ENCODE measurements at places on chromosomes 5 and 9. TPM values are rescaled to one million over a fixed set of nuclear protein-coding genes. Genes with fewer than 3 reads are reported as not detected.

DNA sequence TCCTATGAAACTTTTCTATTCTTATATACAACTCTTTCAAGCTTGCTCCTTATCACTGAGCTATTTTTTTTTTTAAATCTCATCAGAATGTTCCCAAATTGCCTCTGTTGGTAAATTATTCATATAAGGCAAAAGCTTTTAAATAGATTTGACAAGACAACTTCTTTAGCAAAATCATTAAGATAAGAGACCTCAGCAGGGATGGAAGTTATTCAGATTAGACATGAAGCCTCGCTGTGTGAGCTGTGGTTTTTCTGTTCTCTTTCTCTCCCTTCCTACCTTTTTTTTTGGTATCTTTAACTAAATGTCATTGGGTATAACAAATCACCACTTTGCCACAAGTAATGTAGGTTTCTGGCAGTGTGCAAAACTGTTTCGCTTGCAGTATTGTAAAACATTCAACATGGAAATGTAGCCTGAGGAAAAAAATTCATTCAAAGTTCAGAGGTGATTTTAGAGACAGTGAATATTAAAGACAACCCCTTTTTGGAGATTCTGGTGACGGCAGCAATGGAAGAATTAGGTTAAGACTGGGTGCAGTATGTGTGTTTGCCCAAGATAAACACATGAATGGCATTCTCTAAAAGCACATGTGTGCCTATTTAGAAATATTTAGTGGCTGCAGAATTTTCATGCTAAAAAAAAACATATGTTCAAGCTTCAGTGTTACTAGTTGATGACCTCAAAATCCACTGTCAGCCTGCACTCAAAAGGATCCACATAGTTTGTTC is 467.1 kb downstream of the ZNF608 start:
- no peaks in the 10 kb centered on the region for H3K27me3 ChIP-seq
- DNase-seq, result no peak
- no peaks in the 10 kb centered on the region for H3K4me1 ChIP-seq
- H3K4me3 ChIP-seq, result no peak overlapping the region
- H3K27ac ChIP-seq, result no peak overlapping the region

- H3K27ac ChIP-seq, result no peak overlapping the region
- DNase-seq, result no peak
- peaks cover 16% of the 10 kb centered on the region for H3K36me3 ChIP-seq
- H3K4me3 ChIP-seq, result no peak overlapping the region
- peaks cover 36% of the 10 kb centered on the region for H3K4me1 ChIP-seq
Observed at GRCh38 chr5:150774145-150774544, 4.4 kb upstream of the SMIM3 start.

DNA sequence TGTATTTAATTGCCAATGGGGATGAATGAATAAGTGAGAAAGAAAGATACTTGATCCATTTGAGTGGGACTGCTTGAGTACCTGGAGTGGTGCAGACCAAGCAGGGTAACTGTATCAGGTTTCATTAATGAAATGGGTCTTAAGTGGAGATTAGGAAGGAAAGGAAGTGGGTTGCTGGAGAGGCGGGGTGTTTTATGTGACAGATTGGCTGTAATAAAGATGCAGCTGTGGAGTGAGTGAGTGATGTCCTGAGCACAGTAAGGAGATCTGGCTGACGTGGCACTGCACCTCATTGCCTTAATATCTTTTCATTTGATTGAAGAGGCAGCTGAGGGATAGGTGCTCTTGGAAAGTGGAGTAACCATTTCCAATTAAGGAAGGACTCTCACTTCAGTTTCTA is 161.0 kb upstream of the CCDC152 start:
- peaks cover 19% of the 10 kb centered on the region for H3K27me3 ChIP-seq
- no peak overlapping the region for H3K4me3 ChIP-seq
- no peak for DNase-seq
- no peaks in the 10 kb centered on the region for H3K4me1 ChIP-seq
- H3K27ac ChIP-seq, result no peak overlapping the region

DNA sequence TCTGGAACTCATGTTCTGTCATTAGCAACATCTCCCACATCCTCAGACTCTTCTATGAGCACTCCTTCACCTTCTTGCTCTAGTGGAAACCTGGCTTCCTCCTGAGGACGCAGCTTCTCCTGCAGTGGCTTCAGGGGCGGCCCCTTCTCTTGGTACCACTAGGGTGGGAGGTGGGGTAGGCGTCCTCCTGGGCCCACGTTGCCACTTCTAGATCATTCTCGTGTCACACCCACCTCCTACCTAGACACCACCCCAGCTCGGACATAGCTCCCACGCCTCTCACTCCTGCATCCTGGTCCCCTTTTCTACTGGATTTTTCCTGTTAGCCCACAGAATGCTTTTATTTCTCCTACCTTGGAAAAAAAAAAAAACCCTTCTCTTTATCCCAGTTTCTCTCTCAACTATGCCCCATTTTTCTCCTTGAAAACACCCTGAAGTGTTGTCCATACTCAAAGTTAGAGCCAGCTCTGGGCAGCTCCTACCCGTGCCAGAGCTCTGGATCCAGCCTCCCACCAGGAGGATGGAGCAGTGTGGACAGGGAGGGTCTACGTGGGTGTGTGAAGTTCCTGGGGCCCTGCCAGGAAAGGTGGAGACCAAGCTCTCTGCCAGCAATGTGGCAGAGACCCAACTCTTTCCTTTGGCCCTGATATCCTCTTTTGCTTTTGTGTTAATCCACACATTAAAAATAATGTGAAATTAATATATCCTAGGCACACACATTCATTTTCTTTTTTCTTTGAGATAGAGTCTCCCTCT is 179.2 kb downstream of the HSPA4 start:
- peaks cover 6% of the 10 kb centered on the region for H3K4me1 ChIP-seq
- H3K4me3 ChIP-seq, result no peak overlapping the region
- no peak overlapping the region for H3K27ac ChIP-seq
- H3K36me3 ChIP-seq, result no peaks in the 10 kb centered on the region
- peaks cover 8% of the 10 kb centered on the region for H3K27me3 ChIP-seq

- H3K4me3 ChIP-seq, result no peak overlapping the region
- H3K27ac ChIP-seq, result no peak overlapping the region
- no peaks in the 10 kb centered on the region for H3K27me3 ChIP-seq
- DNase-seq, result no peak
- H3K36me3 ChIP-seq, result peaks cover 8% of the 10 kb centered on the region
- H3K4me1 ChIP-seq, result peaks cover 38% of the 10 kb centered on the region
Observed at GRCh38 chr9:123925819-123926218, 4.1 kb downstream of the DENND1A start.

GRCh38 chr9:116499986-116500871 is 186.9 kb upstream of the TRIM32 start:
- no peaks in the 10 kb centered on the region for H3K27me3 ChIP-seq
- no peaks in the 10 kb centered on the region for H3K4me1 ChIP-seq
- no peak overlapping the region for H3K27ac ChIP-seq
- H3K36me3 ChIP-seq, result no peaks in the 10 kb centered on the region
- no peak for DNase-seq
- no peak overlapping the region for H3K4me3 ChIP-seq

DNA sequence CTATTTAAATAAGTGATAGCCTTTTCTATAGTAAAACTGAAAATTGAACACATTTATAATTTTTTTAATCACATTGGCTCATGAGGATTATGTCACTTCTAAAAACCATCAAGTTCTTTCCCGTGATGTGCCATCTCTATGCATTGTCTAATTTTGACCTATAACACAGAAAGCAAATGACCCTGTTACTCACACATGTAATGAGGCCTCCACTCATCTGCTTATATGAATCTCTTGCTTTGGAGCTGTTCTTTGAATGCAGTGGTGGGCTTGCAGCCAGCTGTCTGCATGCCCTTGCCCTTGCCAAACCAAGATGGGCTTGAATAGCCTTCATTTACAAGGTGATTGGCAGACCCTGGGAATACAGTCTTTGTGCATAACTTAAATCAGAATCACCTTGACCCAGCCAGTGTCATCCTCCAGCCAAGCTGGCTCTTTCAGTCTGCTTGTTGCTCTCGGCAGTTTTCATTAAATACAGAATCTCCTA is 163.2 kb downstream of the TRIO start:
- H3K4me3 ChIP-seq, result no peak overlapping the region
- no peaks in the 10 kb centered on the region for H3K36me3 ChIP-seq
- no peaks in the 10 kb centered on the region for H3K27me3 ChIP-seq
- H3K27ac ChIP-seq, result no peak overlapping the region
- no peak for DNase-seq

DNA sequence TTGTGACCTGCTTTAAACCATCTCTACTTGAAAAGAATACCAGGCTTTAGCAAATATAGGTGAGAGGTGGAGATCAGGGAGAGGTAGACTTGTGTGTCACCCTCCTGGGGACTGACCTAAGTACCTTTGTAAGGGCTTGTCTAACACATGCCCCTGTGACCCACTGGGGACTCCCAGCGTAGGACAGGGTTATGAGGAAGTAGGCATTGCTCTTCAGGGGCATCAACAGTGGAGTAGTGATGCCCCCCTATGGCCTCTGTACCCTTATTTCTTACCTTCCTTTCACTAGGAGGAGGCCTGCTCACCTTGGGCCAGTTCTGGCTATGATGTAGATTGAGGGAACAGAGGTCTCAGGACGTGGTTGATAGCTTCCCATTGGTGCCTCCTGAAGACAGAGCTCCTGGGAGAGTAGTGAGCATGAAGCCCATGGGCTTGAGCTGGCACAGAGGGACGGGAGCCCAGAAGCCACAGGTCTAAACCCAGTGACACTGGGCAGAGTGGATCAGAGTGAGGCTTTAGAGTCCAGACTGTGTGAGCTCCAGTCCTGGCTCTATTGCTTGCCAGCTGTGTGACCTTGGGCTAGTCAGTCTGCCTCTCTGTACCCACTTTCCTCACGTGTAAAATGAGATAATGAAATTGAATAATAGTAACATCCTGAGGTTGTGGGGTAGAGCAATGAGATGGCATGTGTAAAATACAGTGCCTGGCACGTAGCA is 191.7 kb downstream of the AOPEP start:
- DNase-seq, result no peak
- H3K27ac ChIP-seq, result no peak overlapping the region
- no peaks in the 10 kb centered on the region for H3K4me1 ChIP-seq
- H3K4me3 ChIP-seq, result no peak overlapping the region

DNA sequence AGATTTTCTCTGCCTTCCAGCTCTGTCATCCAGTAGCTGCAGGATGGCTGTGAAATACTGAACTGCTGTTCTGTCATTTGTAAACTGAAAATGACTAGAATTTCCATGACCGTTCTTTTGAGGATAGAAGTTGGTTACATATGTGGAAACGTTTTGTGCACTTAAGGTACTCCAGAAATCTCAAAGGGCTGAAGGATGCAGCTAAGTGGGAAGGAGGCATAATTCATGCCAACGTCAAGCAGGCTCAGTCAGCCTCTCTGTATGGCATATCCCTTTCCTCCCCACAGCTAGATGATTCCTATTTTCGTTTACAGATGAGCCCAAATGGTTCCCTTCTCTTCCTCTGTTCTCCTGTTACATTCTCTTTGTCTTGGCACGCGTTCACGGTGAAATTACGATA is 257.6 kb downstream of the FBXL7 start:
- no peak for DNase-seq
- no peak overlapping the region for H3K4me3 ChIP-seq
- no peaks in the 10 kb centered on the region for H3K4me1 ChIP-seq
- H3K27ac ChIP-seq, result no peak overlapping the region
- H3K36me3 ChIP-seq, result no peaks in the 10 kb centered on the region

- no peak overlapping the region for H3K27ac ChIP-seq
- no peaks in the 10 kb centered on the region for H3K36me3 ChIP-seq
- no peaks in the 10 kb centered on the region for H3K27me3 ChIP-seq
- H3K4me1 ChIP-seq, result no peaks in the 10 kb centered on the region
Observed at GRCh38 chr9:103193992-103194391, 198.9 kb downstream of the CYLC2 start.

DNA sequence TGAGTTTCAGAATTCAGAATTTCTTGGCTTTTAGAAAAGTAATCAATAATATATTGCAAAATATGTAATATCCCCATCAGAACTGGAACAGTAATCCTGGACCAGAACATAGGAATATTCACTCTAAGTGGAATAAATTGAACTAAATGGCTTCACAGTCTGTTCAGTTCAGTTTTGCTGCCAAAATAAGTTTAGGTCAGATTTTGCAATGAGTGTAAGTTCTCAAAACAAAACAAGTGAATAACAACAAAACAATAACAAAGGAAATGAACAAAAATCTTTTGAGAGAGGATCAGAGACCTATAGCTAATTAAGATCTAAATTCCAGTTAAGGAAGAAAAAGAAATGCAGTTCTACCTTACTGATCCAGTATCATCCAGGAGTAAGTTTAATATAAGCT is 9.3 kb downstream of the PTGER4 start:
- H3K27ac ChIP-seq, result peak overlapping the region; percentile 81
- no peak for DNase-seq
- peak overlapping the region; percentile 19 for H3K4me3 ChIP-seq
- peaks cover 60% of the 10 kb centered on the region for H3K4me1 ChIP-seq
- no peaks in the 10 kb centered on the region for H3K27me3 ChIP-seq
- H3K36me3 ChIP-seq, result peaks cover 78% of the 10 kb centered on the region

DNA sequence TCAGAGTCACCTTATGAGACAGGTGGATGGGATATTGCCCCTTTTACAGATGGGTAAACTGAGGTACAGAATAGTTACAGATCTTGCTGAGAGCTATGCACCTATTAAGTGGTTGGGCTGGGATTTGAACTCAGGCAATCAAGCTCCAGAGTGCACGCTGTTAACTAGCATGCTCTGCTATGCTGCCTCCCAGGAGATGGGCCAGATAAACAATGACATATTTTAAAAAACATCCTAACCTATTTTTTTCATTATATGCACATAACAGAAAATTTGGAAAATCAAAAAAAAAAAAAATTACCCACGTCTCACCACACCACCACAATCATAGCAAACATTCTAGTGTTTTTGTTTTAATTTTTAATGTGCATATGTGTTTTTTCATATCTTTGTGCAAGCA is 123.4 kb upstream of the STC2 start:
- no peaks in the 10 kb centered on the region for H3K36me3 ChIP-seq
- H3K4me3 ChIP-seq, result no peak overlapping the region
- DNase-seq, result no peak

DNA sequence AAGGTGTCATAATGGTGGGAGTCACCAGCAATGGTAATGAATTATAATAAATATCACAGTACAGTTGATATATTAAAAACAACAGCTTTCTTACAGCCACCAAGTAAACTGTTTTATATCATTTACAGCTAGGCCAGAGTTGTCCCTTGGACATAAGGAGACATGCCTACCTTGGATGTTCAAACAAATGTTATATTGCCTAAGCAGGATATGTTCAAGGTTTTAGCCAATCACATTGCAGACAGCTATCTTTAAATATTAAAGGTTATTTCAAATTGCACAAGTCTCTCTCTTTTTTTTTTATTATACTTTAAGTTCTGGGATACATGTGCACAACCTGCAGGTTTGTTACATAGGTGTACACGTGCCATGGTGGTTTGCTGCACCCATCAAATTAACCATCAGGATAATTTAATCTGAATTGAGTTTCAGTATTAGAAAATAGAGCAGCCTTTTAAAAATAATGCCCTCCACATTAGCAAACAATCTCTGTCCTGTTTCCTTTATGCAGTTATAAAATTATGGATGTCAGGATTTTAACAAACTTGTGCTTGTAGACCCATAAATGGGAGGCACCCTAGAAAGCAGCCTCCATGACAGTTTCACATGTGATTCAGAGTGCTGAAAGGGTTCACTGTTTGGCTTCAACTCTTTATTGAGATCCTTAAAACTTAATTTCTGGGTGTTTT is 340.7 kb downstream of the ARRDC3 start:
- no peak for DNase-seq
- peaks cover 10% of the 10 kb centered on the region for H3K27me3 ChIP-seq
- no peaks in the 10 kb centered on the region for H3K36me3 ChIP-seq
- no peaks in the 10 kb centered on the region for H3K4me1 ChIP-seq
- no peak overlapping the region for H3K4me3 ChIP-seq

Gene GPRIN1
- total RNA-seq, result 2.5 TPM

Gene C9
- not detected for total RNA-seq

Gene FSTL4
- not detected for total RNA-seq

Gene ANKDD1B
- 0.07 TPM for total RNA-seq

Gene NKD2
- total RNA-seq, result 1.4 TPM

All from activated CD4-positive, alpha-beta T cell treated with anti-CD3 and anti-CD28 coated beads, Interleukin-2, amount 10 ng/mL, durations not matched to agents 7 days and 5 days (primary cell).